SW 1271 (cell line): ENCODE measurements at places on chromosomes 4 and X.

GRCh38 chrX:129717892-129718291 is 20.9 kb upstream of the XPNPEP2 start:
- DNase-seq, result no peak

- DNase-seq, result no peak
These were observed 197.0 kb downstream of the ADGRL3 start for GRCh38 chr4:61397174-61397573.

- no peak for DNase-seq
These were observed 4.6 kb downstream of the PALLD start for GRCh38 chr4:168501407-168501806.

DNA sequence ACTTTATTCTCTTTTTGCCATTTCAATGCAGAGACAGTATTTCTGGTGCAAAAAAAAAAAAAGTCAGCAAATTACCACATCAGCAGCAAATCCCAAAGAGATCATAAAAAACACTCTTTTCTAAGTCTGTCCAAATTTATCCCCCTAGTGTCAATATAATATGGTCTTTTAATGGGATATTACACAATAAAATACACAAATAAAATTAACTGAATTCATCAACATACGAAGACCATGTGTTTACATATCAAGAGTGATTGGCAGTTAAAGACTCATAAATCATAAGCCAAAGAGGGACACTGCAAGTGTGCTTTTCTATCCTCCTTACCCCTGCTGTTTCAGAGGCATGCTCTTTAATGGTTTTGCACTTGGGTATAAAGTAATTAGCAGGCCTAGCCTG is 340.2 kb upstream of the DKK2 start:
- DNase-seq, result no peak

DNA sequence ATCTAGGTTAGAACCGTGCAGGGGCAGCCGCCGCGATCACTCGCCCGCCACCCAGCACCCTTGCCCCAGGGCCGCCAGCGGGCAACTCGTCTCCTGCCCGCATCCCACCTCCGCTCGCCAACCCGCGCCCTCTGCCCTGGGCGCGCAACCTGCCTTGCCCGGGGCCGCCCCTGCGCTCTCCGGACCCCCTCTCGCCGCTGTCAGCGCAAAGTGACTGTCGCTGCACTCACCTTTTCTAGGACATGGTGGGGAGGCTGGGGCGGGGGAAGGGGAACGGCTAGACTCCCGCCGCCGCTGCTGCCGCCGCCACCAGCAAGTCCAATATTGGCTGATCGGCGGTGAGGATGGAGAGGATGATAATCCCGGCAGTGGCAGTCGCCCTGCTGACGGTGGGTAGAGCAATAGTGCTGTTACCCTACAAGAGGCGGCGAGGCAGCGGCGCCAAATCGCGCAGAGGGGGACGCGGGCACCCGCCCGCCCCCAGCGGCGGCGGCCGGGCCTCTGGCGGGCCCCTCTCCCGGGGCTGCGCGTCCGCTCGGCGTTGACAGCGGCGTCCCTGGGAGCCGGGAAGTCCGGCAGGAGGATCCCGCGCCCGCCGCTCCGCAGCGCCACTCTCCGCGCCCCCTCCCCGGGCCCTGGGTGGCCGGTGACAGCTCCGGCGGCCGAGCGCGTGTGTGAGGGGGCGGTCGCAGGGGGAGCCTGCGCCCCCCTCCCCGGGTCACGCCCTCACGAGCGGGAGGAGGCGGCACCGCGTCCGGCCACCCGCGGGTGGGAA is 2.3 kb upstream of the NR3C2 start:
- DNase-seq, result no peak

DNA sequence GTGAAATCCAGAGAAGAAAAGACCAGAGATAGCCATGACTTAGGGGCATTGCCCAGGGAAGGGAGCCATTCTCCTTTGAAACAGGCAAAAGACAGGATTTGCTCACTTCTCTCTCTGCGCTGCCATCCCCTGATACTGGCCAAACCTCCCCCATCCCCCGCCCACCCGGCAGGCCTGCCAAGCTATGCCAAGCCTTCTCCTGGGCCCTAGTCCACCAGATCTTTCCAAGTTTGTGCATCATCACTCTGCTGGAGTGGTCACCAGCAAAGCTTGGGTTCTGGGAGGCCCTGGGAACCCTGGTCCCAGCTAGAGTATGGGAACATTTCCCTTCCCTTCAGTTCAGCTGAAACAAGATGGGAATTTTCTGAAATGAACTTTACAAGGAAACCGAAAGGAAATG is 18.4 kb downstream of the EFNB1 start:
- DNase-seq, result no peak

DNA sequence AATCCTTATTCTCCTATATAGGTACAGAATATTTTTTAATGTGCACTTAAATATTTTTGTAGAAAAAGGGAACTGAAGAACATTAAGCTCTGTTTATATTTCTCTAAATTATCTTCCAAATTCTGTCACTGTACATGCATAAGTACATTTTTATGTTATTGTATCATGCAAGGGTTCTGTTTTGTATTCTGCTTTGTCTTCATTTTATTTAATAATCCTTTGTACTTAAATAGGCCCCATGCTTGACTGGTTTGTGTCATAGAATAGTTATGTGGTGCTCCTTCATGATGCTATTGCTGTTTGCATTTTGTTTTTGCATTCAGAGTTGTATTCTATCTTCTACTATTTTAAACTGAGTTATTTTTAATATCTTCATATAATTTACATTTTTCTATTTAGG is 111.9 kb upstream of the EDNRA start:
- no peak for DNase-seq

DNA sequence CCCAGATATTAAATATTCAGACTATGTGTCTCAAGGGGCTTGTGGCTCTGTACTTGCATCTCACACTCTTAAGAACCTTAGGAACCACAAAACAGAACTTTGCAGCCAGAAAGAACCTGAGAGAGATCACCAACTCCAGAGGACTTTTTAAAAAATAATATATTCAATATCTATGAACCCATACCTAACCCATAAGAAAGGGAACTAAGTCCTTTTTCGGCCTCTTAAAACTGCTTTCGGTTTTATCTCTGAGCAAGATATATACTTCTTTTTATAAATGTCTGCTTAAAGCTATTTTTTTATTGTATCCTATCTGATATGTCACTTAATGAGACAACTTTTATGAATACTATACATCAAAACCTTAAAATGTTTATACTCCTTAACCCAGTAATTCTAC is 10.9 kb downstream of the SMARCA1 start:
- no peak for DNase-seq

- DNase-seq, result no peak
These were observed 147.6 kb downstream of the FSTL5 start for GRCh38 chr4:162016219-162016618.

DNA sequence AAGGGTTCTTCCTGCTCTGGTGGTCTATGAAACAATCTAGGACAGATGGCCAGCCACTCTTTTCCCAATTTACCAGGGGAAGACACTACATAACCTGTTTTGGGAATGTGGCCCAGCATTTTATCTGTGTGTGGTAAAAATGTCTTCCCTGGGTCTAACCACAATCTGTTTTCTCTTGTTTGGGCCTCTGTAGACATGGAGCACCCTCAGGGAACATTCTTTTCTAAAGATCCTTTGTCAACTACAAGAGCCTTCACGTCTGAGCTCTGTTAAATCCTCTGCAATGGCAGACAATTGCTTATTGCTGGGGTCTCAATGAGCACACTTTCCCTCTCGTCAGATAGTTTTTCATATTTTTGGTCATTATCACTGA is 35.5 kb downstream of the PLAC1 start:
- DNase-seq, result no peak

GRCh38 chr4:25059791-25060190 is 29.0 kb upstream of the LGI2 start:
- DNase-seq, result no peak

DNA sequence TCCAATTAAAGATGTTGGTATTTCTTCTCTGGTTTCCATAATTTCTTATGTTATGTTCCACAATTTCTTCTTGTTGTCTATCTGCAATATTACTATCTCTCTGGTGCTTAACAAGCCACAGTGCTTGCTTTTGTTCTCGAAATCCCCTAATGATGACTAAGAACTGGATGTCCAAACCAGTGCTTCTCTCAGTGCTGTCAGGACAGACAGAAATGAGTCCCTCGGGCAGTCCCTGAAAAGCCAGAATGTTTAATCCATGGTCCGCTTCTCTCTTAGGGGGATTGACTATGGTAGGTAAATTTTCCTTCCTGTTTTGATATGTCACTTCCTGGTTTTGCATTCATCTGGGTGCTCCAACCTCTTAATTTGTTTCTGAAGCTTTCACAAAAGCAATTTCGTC is 321.6 kb upstream of the PCDH10 start:
- DNase-seq, result no peak

DNA sequence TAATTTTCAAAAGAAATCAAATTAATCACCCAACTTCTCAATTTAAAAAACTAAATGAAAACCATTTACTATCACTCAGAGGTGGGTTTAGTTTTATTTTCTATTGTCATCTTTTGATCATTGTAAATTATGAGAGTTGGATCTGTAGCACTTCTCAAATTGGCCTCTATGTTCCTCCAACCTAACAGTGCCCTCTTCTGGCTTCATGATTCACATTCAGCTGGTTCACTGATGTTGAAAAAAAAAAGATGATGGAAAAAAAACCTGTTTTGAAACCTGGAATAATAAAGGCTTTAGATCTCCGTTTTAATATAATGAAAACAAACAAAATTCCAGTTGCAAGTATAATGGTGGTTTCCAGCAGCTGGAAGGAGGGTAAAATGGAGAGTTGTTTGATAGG is 2.4 kb upstream of the NBDY start:
- peak; percentile 4 for DNase-seq

GRCh38 chr4:185994750-185995149 is 74.2 kb upstream of the TLR3 start:
- DNase-seq, result no peak

GRCh38 chr4:25908491-25908901 is 5.5 kb upstream of the SMIM20 start:
- DNase-seq, result peak; percentile 13

DNA sequence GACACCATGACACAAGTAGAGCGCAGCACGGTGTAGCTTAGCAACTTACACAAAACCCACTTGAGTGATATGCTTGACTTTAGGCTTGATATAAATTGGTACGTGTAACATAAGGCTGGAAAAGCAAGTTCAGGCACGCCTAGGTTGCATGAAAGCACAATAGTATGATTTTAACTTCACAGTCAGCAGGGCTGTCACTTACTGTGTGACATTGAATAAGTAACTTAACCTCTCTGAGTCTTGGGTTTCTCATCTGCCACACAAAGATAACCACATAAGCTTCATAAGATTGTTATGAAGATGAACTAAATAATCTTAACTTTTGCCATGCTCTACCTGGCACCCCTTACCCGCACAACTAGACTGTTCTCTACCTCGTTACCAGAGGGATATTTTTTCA is 9.5 kb downstream of the SRD5A3 start:
- no peak for DNase-seq

DNA sequence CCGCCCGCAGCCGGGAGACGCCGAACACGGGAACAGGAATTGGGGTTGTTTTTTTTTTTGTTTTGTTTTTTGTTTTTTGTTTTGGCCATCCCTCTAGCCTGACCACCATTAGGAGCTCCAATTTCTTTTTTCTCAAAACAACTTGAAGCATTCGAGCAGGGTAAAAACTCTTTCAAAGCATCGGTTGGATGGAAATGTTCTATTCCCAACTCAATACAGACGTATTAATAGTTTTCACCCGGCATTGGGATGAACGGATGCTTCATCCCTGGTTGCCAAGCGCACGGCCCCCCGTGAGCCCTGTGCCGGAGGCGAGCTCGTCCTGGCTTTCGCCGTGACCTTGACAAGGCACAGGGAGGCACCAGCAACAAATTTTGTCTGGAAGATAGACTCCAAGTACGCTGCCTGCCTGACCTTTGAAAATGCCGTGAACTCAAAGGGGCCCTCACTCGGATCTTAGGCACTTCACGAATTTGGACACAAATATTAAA is 352 bp upstream of the MAP3K15 start:
- DNase-seq, result no peak

GRCh38 chr4:107094332-107094731 is 58.2 kb upstream of the DKK2 start:
- peak; percentile 9 for DNase-seq

GRCh38 chrX:77572322-77572721 is 125.1 kb downstream of the FGF16 start:
- DNase-seq, result no peak

DNA sequence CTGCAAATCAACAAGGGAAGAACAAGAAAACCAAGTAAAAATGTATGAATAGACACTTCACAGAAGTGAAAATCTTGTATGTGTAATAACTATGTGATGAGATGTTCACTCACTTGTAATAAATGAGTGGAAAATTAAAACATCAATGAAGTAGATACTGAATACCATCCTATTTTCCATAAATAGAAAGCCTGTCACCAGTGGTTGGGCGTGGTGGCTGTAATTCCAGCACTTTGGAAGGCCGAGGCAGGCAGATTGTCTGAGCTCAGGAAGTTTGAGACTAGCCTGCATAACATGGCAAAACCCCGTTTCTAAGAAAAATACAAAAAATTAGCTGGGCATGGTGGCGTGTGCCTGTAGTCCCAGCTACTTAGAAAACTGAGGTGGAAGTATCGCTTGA is 53.5 kb upstream of the SOD3 start:
- DNase-seq, result no peak

GRCh38 chrX:83419030-83419792 is 88.9 kb upstream of the POU3F4 start:
- no peak for DNase-seq

DNA sequence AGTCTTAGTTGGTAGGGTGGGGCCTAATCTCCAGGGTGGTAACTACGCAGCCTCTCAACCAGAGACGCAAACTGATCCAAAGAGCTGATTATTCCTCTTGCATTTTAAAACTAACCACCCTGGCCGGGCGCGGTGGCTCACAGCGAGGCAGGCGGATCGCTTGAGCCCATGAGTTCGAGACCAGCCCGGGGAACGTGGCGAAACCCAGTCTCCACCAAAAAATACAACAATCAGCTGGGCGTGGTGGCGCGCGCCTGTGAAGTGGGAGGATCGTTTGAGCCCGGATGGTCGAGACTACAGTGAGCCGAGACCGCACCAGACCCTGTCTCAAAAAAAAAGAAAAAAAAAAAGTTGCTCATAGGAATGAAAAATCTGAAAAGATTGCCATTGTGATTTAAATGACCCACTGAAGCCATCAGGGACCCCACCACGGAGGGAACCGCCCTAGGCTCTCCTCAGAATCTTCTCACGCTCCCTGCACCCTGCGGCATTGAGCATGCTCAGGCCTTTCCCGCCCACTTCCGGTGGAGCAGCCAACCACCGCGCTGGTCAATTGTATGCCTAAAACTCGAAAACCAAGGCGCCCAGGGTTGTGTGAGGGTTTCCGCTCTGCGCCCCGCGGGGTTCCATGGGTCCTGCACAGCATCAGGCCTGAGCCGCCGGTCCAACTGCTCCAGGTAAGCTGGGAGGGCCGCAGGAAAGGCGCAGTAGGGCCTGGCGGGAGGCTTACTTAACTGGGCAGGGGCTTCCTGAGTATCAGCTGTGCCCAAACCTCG is at the start of gene TRIM60:
TSS of gene TRIM60 (plus strand) at position 564 of the 776 bp plus-strand sequence. CDS start 8,074 bp downstream, outside the sequence.
- no peak for DNase-seq

GRCh38 chr4:33340168-33340567 is 2620.0 kb downstream of the PCDH7 start:
- no peak for DNase-seq
